ENCODE measurements at places on chromosomes 5 and 9.

- DNase-seq: no peak
Observed at GRCh38 chr5:178587763-178588611, 2.2 kb downstream of the COL23A1 start.

DNA sequence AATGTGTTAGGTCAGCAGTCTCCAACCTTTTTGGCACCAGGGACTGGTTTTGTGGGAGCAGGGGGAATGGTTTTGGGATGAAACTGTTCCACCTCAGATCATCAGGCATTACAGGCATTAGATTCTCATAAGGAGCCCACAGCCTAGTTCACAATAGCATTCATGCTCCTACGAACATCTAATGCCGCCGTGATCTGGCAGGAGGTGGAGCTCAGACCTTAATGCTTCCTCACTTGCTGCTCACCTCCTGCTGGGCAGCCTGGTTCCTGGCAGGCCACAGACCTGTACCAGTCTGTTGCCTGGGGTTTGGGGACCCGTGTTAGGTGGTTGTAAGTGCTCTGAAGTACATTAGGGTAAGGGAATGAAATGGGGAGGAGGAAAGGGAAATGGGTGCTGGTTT, 9.7 kb upstream of the CTNNA1 start:
- no peak for DNase-seq

GRCh38 chr5:109482748-109483147, 73.0 kb upstream of the PJA2 start:
- DNase-seq: no peak

- DNase-seq: no peak
Observed at GRCh38 chr5:159187719-159188118, 21.6 kb downstream of the RNF145 start.

DNA sequence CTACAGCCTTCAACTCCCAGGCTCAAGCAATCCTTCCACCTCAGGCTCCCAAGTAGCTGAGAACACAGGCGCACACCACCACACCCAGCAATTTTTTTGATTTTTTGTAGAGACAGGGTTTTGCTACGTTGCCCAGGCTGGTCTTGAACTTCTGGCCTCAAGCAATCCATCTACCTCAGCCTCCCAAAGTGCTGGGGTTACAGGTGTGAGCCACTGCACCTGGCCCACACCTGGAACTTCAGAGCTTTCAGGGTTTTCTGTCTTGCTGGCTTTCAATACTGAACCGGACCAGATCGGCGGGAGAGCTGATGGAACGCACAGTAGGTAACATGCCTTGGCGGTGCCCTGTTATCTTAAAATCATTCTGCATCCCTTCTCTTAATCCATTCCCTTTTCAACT, 30.8 kb downstream of the IPPK start:
- DNase-seq: no peak

DNA sequence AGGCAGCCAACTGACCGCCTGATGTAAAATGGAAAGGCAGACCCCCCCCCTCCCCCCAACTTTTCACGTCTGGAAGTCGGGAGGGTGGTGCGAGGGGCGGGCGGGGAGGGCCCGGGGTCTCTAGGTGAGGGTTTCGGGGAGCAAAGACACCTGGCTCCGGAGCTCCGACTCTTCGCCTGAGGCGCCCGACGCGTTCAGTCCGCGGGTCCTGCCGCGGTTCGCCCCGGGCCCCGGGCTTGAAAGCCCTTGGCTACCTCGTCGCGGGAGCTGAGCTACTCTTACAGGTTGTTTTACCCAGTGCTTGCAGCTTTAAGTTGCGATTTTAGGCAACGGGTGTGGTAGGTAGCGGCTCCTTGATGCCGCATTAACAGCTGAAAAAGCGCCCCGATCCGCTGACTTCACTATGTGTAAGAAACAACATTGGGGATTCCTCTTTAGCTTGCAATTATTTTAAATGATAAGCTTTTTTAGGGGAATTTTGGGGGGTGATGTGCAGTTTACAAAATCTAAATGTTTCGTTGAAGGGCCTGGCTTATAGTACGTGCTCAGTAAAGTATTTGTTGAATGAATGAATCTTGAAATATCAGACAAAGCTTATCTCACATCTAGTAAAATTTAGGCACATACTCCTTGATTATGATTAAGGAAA, 722 bp downstream of the CDC42SE2 start:
- no peak for DNase-seq

DNA sequence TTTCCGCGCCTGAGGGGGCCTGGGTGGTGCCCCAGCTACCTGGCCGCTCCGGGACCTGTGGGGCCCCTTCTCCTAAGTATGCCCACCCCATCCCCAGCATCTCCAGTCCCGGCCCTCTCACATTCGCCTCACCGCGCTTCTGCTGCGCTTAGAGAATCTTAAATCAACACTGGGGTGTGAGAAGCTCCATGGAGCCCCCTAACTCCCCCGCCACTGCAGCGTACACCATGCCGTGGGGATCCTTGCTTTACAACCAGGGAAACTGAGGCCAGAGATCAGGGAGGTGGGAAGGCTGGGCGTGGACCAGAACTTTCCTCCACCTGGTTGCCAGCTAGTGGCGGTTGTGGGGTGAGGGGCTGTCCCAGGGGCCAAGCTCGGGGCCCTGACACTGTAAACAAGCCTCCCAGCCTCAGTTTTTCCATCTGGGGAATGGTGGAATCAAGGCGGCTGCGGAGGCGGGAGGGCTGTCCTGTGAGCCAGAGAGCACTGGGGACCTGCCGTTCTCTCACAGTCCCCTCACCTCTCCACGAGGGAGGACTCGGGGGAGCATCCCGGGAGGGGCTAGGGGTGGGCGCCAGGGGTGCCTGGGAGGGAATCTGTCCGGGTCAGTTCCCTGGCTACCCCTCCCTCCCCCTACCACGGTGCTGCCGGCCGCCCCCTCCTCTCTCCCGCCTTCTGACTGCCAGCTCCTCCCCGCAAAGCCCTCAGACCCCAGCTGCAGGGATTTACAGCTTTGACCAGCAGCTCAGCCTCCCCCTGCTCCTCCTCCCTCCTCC, 161.2 kb downstream of the C9orf50 start:
- no peak for DNase-seq

- no peak for DNase-seq
Observed at GRCh38 chr5:161431963-161432362, 114.6 kb downstream of the GABRB2 start.

DNA sequence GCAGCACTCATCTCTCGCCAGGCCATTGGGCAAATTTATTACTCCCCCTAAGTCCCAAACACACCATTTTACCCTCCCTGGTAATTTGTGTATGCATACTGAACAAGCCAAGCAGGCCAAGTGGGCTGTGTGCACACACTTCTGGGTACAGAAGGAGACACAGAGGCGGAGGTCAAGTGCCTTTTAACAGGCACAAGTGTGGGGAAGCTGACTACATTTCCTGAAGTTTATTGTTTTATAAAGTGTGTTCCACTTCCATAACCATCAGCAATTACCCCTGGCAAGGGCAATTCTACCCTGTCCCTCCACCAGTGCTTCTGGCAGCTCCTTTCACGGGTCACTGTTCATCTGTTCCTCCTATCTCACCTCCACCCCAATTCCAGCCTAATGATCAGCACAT, 93.9 kb downstream of the SETX start:
- DNase-seq: no peak

GRCh38 chr5:135876146-135876545, 19.5 kb downstream of the IL9 start:
- DNase-seq: no peak

DNA sequence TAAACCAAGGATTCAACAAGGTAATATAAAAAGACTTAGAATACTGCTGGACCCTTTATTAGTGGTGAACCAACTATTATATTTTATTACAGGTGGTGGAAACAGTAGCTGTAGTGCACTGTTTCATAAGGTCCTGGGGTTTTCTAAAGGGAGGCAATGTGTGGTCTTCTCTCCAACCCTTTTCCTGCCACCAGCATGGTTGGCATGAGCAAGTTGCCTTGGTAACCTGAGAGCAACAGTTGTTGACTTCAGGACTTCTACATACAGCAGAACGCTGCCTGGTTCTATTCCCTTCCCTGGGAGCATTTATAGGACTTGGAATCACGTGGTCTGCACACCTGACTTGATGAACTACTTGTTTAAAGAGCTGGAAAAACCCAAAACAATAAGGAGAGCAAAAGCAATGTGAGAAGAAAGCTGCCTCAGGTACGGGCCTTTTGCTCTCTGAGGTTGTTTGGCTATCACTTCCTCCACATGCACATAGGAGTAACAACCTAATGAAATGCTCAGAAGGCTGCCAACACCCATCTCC, 81.1 kb upstream of the RAI14 start:
- no peak for DNase-seq

DNA sequence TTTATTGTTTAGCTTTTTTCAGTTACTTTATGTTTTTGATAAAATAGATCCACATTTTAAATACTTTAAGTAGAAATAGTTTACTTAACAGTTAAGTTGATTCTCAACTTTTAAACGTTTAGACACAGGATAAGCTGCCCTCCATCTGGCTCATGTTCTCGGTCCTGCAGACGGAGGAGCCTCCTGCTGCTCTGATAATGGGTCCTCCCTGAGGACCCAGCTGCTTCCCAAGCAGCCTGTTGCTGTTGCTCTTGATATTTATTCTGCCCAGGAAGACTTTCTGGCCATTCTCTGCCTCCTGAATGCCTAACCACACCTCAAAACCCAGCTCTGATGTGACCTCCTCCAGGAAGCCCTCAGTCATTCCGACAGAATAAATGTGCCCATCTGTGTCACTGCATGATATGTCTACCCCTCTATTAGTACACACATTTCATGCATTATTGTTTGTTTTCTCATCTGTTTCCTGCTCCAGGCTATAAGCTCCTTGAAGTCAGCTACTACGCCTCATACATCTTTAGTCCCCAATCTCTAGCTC, 267.2 kb upstream of the MSX2 start:
- DNase-seq: no peak

DNA sequence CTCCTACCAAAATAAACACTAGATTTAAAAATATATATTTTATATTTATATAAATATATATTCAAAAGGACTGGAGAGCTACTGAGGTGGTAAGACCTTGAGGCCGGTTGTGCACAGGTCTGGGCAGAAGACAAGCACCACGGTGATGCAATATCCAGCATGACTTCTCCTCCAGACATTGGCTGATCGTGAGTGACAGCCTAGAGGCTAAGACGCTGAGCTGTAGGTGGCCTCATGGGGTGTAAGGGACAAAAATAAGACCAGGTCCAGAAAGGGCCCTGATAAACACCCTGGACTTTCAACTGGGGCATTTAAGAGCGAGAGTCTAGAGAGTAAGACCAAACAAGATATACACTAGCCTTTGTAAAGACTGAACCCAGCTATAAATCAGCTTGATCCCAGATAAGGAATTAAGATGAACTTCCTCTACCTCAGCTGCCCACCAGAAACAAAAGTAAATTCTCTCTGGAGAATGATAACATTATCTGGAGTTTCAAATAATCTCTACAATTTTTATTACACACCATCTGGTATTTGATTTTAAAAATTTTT, 14.2 kb upstream of the C5orf47 start:
- DNase-seq: no peak

GRCh38 chr9:99261923-99262322, 39.8 kb downstream of the SEC61B start:
- DNase-seq: no peak

DNA sequence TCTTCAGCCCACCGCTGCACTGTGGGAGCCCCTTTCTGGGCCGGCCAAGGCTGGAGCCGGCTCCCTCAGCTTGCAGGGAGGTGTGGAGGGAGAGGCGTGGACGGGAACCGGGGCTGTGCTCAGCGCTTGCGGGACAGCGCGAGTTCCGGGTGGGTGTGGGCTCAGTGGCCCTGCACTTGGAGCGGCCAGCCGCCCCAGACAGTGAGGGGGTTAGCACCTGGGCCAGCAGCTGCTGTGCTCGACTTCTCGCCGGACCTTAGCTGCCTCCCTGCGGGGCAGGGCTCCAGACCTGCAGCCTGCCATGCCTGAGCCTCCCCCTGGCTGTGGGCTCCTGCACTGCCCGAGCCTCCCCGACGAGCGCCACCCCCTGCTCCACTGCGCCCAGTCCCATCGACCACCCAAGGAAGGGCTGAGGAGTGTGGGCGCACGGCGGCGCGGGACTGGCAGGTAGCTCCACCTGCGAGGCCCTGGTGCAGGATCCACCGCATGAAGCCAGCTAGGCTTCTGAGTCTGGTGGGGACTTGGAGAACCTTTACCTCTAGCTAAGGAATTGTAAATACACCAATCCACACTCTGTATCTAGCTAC, 92.9 kb upstream of the MAST4 start:
- DNase-seq: no peak

- no peak for DNase-seq
Observed at GRCh38 chr9:91776409-91777291, 173.4 kb downstream of the ROR2 start.

GRCh38 chr5:26329562-26330189, 708.7 kb downstream of the CDH9 start:
- DNase-seq: no peak

DNA sequence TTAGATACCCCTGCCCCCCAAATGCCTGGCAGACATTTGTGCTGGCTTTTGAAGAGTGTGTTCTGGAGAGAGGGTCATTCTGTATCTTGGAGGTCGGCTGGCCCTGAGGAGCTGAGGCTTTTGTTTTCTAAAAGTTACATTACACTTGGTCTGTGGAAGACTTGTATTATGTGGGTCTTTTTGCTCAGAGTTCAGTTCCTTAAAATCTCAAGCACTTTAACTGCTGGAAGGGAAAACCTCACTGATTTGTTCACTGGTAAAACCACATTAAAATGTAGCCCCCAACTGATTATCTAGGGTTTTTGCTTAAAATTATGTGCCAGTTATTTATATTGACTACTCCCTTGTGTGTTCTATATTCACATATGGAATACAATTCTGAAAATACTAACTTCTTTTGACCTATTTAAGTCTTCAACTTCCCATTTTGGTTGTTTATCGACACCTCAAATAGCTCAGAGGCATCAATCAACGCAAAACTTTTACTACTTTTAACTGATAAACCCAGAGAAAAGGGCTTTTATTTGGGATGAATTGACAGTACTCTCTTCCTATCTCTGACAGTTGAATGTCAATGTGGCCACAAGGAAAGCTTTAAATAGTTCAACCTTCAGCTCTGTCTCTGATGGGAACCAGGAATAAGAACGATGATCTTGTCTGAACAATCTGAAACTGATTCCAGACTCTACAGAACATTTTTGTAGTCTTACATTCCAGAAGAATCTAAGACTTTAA, 54.0 kb upstream of the MAP3K1 start:
- peak; percentile 1 for DNase-seq

DNA sequence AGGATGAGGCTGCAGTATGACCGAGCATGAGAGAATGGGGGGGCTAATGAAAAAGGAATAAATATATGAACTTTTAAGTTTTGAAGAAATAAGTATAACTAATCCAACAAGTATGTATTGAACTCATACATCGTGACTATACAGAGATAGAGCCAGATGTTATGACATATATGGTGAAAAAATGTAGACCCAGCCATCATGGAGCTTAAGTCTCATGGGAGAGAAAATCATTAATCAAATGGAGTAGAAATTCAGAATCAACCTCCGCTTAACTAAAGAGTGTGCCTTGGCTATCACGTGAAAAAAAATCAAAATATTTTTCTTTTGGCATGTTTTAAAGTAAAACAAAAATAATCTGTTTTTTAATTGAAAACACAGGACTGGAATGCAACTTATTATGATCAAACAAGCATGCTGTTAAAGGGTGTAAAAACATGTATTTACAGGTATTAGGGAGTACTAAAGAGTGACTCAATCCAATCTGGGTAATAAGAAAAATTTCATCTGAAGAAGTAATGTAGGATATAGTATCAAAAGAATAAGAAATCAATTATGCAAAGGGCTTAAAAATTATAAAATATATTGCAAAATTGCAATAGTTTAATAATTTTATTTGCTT, 868.5 kb upstream of the NUDT12 start:
- no peak for DNase-seq

- DNase-seq: no peak
Observed at GRCh38 chr5:121976979-121977378, 15.2 kb downstream of the SRFBP1 start.
